Ovary (tissue), 10 donors: ENCODE measurements at places on chromosomes 6 and 20.

DNA sequence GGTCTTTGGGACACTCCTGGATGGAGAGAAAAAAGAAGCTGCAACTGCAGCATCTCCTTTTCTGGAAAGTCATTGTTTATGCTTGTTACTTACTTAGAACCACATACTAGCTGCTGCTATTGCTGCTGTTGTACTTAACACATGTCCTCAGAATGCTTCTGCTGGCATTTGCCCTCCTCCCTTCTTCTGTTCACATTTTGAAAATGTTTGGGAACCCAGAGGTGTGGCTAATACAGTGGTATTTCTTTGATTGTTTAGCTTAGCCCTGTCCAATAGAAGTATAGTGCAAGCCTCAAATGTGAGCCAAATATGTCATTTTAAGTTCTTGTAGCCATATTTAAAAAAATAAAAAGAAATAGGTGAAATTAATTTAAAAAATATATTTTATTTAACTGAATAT, 8.4 kb downstream of the DTD1 start:
- no peak for DNase-seq

DNA sequence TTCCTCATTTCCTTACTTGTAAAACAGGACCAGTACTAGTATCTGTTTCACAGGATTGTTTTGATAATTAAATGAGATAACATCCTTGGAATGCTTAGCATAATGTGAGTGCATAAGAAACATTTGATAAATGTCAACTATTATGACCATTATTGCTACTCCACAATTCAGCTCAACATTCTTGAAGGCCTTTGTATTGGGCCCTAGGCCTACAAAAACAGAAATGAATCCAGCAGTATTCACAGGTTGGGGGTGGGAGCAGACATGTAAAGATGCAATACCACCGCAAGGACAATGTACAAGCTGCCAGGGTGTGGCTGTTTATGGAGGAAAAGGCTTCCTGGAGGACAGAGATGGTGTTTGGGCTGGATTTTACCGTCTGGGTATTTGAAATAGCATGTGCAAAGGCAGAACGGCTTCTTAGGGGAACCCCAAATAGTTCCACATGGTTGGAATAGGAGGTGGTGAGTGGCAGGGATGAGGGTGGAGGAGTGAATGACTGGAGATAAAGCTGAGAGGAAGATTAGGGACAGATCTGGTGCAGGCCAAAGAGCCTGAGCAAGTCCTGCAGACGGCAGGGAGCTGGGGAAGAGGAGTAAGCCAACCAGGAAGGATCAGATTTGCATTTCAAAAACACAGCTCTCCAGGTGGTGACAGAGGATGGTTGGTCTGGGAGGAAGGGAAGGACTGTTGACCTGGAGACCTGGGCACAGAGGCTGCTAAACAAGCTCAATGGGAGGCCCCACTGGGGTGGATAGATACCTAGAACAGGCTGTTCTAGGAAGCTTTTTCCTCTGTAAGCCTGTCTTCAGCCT, 57.0 kb upstream of the EPB41L1 start:
- DNase-seq, result no peak

DNA sequence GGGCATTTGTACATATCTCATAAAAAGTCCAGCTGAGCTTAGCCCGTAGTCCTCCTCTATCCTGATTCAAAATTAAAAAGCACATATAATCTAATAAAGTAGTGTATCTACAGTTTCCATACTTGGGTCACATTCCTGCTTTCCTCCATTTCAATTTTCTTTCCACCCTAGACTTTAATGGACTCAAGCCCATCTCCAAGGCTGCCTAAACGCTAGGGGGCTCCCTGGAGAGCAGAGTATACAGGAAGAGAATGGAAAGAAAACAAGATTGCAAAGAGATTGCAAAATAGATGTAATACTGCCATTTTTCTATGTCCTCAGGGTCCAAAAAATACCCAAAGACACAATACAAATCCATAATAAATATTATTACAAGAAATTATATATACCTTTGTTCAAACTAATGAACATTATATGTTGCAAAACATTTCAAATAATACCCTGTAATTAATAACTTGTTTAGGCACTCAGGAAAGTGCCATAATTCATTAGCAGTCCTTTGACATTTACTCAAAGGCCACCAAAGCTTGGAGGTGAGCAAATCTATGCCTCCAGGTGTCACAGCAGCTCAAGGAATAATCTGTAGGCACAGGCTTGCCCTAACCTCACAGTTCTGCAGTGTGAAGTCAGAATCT, 2.4 kb upstream of the MCM3 start:
- DNase-seq, result peak; percentile 68

DNA sequence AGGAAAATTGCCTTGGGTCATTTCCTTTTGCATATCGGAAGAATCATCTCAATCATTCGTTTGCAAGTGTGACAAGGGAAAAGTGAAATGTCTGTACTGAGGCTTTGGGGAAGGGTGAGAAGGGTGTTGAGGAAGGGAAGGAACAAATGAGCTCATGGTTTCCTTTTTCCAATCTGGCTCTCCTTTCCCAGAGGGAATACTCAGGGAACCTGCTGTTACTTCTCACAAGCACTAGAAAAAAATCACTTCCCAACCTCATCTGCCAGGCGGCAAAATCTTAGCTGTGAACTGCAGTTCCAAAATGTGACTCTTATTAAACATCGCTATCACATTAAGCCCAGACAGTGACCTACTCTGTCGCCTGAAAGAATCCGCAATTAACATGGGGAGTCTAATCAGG, 258.1 kb downstream of the ZNF217 start:
- no peak for DNase-seq

DNA sequence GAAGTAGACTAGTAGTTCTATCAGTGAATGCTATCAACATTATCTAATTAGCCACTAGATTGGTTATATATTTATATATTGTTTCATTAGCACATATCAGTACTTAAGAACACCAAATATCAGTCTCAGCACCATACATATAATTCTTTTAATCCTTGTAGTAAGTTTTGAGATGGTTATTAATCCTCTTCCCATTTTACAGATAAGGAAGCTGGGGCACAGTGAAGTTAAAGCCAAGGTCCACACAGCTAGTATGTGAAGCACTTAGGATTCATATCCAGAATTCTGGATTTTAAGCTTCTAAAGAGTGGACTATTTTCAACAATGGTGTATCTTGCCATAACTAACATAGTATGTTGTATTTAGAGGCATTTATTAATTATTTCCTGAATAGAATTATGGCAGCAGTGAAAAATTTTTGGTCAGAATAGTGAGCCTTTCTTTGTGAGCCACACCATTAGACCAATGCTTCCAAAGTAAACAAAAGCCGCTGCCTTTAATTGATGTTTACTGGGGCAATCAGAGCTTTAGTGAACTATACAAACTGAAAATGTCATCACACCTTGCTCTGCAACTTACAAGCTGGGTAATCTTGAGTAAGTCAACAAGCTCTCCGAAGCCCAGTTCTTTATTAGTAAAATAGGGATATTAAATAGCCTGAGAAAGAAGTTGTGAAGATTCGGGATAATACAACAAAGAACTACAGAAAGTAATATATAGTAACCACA, 41.9 kb upstream of the HBS1L start:
- no peak for DNase-seq

DNA sequence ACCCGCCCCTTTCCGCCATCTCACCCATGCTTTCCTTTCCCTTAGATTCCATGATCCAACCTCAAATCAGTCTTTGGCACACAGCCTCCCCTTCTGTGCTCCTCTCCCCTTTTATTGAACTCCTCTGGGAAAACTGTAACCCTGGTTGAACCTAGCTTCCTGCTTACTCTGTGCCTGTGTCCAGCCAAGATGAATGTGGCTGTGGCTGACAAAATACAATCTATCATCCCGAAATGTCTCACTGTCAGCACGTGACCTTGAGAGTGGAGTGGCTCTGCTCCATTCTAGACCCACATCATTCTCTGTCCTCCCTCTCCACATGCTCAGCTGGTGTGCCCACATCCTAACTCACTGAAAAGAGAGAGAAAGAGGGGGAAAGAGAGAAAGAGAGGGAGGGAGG, 11.0 kb downstream of the NCR2 start:
- no peak for DNase-seq

DNA sequence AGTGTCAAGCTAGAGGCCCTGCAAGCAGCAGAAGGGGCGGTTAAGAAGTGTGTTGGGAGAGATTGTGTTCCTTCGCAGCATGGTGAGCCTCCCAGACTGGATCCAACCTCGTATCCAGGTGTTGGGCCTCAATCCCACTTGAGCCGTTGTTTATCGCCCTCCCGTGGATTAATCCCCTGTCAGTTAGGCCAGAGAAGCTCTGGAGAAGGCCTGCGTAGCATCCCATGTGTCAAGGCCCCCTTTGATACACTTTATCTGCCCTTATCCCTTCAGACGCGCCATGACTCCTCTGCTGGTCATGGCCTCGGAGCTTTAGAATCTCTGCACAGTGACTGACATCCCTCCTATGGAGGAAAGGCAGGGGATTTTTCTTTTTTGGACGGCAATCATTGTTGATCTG, 181.0 kb downstream of the ZFP64 start:
- DNase-seq, result no peak

- DNase-seq, result no peak
Observed at GRCh38 chr6:169714178-169714577, 10.1 kb downstream of the PHF10 start.

GRCh38 chr20:47361057-47361915, 4.8 kb upstream of the ZMYND8 start:
- DNase-seq, result no peak

GRCh38 chr6:48429610-48430009, 318.6 kb upstream of the PTCHD4 start:
- DNase-seq, result no peak

- DNase-seq, result no peak
Observed at GRCh38 chr6:138155443-138155842, 6.3 kb upstream of the ARFGEF3 start.

GRCh38 chr6:148770408-148771211, 23.8 kb downstream of the UST start:
- no peak for DNase-seq

DNA sequence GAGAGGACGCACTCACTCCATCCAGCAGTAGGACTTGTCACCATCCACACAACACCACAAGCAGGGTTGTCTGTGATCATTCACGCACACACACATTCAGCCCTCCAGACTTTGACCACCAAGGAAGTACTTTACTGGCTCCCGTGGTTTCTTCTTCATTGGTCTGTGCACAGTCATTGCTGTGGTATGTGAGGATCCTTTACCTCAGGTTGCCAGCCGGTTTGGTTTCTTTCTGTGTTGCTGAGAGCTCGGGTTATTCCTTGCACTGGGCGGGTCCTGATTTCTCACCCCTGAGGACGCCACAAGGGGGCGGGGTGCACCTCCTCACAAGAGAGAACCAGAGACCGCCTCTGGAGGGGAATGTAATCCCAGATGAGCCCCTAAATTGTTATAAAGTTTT, 11.2 kb downstream of the SLC35A1 start:
- no peak for DNase-seq

DNA sequence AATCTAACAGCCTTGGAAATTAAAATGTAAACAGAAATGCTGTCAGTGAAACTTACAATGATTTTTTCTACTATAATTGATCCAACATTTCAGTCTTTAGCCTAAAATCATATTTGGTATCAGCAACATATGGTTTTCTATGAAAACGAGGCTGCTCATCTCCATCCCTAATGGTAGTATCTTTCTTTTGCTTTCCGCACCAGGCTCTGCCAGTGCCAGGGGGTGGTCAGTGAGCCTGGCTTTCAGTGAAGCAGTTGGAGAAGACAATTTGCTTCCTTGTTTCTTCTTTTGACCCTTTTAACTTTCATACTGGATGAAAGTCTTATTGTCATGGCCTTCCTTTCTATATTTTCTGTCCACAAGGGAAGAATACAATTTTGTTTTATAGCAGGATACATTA, 258.4 kb downstream of the ARID1B start:
- DNase-seq, result no peak

GRCh38 chr6:5028301-5028700, 24.5 kb upstream of the RPP40 start:
- DNase-seq, result no peak

DNA sequence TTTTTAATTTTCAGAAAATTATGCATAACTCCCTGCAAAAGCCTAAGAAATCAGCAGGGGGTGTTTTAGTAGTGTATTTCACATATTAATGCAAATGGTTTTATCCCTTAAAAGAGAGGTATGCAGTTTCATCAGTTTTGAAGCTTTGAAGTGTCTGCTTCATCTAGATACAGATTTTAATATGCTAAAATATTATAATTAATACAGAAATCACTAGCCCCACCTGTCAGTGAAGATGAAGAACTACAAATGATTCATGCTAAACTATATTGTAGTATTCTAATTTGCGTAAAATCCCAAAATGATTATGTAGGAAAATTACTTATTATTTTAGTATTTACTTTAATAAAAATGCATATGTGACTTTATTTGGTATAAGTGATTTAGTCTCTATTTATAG, 2.9 kb upstream of the TFB1M start:
- no peak for DNase-seq

GRCh38 chr20:49590163-49591017, 22.5 kb upstream of the PTGIS start:
- no peak for DNase-seq

GRCh38 chr6:46491201-46491627, at the start of gene RCAN2:
Gene RCAN2, minus strand, starts transcription at chr6:46491449.
- peak; percentile 78 for DNase-seq

GRCh38 chr6:83872386-83873118, 13.1 kb downstream of the CYB5R4 start:
- DNase-seq, result no peak

DNA sequence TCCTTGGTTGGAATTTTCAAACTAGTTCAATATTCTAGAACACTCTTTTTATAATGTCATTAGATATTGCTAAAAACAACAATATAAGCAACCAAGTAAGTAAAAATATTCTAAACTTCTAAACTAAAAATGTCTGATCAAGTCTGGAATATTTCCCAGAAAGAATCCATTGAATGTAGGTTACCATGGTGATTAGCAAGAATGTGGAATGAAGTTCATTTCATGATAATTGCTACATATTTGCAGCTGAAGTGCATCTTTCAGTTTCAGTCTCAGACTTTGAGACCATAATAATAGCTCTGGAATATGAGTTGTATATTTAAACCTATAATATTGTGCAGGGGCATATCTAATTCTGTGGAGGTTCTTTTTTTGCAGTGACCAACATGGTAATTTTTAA, 61.0 kb upstream of the NKAIN2 start:
- no peak for DNase-seq

DNA sequence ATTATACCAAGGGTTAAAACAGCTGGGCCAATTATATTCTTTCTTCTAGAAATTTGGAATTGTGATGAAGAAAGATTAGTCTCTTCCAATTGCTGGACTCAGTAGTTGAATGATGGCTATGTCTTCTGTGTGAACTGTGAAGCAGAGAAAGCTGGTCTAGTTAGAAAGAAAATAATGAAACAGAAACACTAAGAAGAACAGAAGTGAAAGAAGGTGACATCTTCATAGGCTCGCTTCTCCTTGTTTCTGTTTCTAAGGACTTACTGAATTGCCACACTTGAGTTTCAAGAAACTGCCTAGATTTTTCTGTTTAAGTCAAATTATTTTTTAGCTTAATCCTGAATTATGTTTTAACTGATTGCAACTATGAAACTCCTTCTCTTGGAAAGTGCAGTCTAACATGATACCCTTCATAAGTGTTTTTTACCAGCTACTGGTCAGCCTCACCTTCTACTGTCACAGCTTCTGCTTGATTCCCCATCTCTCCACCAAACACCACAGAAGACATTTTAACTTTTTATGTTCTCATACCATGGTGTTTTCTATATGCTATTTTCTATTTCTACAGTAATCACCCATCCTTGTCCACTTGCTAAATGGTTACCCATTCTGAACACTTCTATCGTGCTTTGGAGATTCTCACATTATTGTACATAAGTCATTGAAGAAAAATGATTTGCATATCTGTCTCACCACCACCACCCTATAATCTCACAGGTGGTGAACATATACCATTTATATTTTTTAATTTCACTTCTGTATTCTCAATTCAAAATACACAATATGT, 268.8 kb downstream of the GRIK2 start:
- no peak for DNase-seq
